ENCODE measurements at places on chromosomes 1 and 21. TPM values are rescaled to one million over a fixed set of nuclear protein-coding genes. Genes with fewer than 3 reads are reported as not detected.

DNA sequence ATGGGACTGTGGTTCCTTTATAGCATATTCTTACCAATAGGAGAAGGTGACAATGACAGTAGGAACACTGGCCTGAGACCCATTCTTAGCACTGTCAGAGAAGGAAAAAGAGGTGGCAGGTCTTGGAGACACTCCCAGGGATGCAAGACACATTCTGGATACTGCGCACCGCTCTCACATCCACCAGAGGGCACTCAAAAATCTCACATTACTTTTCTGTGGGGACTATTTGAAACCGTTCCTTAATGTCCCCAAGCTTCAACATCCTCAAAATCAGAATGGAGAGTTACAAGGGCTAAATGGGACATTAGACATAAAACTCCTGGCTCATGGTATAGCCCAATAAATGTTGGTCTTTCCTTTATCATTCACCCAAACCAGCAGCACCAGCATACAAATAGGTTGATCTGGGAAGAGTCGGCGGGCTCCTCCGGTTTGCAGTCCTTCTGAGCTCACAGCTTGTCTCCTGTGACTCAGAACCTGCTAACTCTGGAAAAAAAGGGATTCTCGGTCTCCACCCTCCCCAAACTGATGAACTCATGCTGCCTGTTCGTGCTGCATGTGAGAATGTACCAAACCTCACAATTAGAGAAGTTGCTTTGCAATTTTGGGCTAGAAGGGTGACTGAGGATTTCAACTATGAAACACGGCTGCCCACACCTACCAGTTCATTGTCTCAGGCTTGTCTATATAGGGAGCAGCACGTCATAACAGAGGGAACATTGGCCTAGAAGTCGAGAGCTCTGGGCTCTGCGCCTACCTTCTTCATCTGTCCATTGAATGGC, 40.2 kb downstream of the IL12RB2 start:
- DNase-seq = no peak

The AUNIP gene
- not detected for total RNA-seq

The TNFRSF9 gene
- not detected for total RNA-seq

- no peak for DNase-seq
Observed at GRCh38 chr1:41735631-41736260, 183.0 kb downstream of the HIVEP3 start.

DNA sequence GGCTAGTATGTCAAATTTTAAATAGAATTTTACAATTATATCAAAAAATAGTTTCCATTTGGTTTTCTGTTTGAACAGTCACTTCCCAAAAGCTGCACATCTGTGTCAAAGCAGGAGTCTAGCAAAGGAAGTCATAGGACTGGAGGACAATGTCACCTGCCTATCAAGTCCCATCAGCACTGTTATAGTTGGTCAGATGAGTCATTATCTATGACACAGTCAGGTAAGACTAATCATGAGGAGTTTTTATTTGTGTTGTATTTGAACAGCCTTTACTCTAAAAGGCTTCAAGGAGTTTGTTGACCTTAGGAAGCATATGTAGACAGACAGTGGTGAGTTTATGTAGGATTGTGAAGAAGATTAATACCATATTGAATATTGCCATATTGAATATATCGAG, 74.2 kb upstream of the QSOX1 start:
- DNase-seq = no peak

The DYNLT4 gene
- total RNA-seq = not detected
